ENCODE measurements at places on chromosomes 5 and 9. TPM values are rescaled to one million over a fixed set of nuclear protein-coding genes. Genes with fewer than 3 reads are reported as not detected.
A peak's percentile ranks its signal among the peaks of the same experiment; 100 is the strongest.

DNA sequence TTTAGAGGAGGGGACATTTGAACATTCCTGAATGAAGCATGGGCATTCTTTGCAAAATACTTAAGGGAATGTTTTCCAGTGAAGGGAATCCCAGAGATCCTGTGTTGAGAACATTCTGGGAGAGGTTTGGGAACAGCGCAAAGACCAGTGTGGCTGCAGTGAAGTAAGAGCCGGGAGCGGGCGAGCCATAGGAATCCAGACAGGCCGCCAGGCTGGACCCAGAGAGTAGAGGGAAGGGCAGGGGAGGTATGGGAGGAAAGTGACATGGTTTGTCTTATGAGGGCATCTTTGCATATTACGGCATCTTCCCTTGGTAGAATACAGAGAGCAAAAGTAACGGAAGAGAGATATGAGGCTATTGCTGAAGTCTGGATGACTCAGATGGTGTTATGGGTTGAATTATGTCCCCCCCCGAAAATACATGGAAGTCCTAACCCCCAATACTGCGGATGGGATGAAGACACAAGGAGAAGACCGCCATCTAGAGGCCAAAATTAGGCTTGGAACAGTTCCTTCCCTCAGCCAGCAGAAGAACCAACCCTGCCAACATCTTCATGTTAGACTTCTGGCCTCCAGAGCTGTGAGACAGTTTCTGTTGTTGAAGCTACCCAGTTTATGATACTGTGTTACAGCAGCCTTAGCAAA is 268.2 kb downstream of the MAST4 start:
- peak; percentile 3 for DNase-seq

DNA sequence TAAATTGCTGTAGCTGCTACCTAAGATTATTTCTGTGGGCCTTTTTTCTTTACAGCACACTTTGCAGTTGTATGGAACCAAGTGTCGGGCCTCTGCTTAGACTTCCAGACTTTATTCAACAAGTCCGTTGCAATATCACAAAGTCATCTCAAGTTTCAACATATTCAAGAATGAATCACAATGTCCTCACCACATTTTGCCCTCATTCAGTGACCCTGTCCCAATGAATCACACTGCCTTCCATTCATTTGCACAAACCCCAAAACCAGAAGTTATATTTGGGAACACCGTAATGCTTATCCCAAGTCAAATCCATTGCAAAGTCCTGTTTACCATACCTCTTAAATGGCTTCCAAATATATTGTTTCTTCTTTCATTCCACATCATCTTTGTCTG is 439.6 kb downstream of the CSNK1G3 start:
- no peak for DNase-seq

DNA sequence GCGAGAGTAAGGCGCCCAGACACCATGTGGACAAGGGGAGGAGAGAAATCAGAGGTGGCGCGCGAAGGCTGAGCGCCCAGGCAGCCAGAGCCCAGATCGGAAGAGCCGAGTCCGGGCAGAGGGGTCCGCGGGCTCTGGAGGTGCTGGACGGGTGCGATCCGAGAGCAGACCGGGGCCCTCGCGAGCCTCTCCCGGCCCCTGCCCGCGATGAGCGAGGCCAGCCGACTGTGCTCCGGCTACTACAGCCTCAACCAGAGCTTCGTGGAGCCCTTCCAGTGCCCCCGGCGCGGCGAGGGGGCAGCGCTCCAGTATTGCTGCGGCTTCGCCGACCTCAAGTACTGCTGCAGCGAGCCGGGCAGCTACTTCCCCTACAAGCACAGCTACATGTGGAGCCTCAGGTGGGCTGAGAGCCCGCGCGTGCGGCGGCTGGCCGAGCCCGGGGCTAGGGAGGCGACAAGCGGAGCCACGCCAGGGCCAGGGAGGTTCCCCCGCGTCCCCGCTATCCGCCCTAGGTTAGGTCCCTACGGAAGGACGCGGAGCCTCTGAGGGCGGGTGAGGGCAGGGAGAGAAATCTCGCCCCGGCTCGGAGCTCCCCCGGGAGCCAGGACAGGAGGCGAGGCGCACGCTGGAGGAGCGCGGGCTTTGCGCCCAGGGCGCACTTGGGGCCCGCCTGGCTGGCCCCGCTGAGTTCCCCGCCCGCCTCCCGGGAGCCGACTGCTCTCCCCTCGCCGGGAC is at the start of gene SHISAL2B:
TSS of gene SHISAL2B (plus strand) at position 87 of the 735 bp plus-strand sequence. CDS start at position 208, 121 bp downstream.
- DNase-seq = no peak

GRCh38 chr5:78757269-78758053 is 108.9 kb upstream of the LHFPL2 start:
- no peak for DNase-seq

DNA sequence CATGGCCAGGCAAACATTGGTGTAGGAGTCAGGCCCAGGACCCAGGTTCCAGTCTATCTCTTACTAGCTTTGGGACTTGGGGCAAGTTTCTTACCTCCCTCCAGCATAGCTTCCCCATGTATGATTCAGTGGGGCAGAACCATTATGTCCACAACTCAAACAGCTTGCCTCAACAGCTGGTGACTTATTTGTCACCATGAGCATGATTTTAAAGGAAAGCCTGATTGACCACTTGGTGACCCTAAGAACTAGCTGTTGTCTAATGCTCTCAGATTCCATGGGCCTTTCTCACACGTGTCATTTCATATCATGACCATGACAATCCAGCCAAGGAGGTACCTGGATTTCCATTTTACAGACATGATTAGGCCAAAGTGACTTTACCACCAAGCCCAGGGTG is 126.4 kb downstream of the TTLL11 start:
- no peak for DNase-seq

- DNase-seq = no peak
Observed at GRCh38 chr9:17597977-17598376, 19.1 kb downstream of the SH3GL2 start.

GRCh38 chr5:51846015-51846414 is 462.8 kb downstream of the ISL1 start:
- no peak for DNase-seq

DNA sequence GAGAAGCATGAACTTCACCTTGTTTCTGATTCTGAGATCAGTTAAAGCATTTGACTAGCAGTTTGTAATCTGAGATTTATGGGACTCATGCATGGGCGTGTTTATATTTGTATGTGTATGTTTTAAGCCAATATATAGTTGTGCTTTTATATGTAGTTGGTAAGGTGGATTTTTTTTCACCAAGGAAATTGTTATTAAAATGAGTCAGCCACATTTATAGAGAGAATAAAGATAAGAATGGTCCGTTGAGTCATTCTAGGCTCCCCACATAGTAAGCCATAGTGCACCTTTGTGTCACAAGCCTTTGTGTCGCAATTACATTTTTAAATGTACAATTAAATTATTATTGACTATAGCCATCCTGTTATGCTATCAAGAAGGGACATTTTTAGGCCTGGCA is 89.0 kb downstream of the NLN start:
- no peak for DNase-seq

DNA sequence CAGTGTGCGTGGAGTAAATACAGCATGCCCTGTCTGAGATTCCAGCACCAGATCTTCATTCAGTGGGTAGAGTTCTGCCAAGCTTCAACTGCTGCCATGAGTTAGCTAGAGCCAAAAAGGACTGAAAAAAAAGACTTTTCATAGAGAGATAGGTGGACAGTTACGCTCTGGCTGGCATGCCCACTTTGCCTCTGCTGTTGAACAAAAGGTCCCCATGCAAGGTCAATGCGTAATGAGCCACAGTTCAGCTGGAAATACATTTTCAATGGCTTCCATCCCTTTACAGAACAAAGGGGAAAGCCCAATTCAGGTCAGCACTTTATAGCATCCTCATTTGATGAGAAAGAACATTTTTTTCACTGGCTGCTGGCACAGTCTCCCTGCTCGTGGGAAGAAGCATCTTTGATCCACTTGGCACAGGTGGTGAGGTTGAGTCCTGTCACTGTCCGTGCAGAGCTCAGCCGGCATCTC is 86.9 kb upstream of the ERCC6L2 start:
- DNase-seq = no peak

DNA sequence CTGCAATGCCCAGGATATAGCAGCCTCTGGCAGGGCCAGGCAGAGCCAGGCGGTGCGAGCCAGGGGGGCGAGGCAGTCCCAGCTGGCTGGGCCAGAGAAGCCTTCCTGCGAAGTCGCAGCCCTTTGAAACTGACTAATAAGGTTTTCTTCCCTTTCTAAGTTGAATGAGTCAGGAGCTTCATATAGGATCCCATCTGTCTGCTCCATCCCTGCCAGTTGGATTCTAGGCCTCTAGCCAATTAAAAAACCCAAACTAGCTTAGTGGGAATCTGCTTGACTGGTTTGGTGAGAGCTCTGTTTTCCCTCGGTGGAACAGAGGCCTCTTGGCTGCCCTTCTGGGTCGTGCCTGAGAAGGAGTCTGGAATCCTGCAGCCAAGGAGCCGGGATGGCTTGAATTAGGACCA is 70.1 kb upstream of the RAPGEF1 start:
- no peak for DNase-seq

Gene C5orf46
- total RNA-seq = not detected

Gene DNAJC21
- 67.2 TPM for total RNA-seq

Gene NFIL3
- 11.2 TPM for total RNA-seq

Gene OR5C1
- not detected for total RNA-seq

Gene IL13
- total RNA-seq = not detected

Gene INSYN2B
- not detected for total RNA-seq
